ENCODE measurements at places on chromosomes 11 and 22. TPM values are rescaled to one million over a fixed set of nuclear protein-coding genes. Genes with fewer than 3 reads are reported as not detected.

FGF4 gene
- not detected for total RNA-seq

- ATAC-seq, result peak; percentile 74
Observed at GRCh38 chr22:42270510-42271190, at the start of gene TCF20. TCF20 (minus strand) TSS chr22:42270653; CDS start chr22:42215305, 55,348 bp downstream.

DNA sequence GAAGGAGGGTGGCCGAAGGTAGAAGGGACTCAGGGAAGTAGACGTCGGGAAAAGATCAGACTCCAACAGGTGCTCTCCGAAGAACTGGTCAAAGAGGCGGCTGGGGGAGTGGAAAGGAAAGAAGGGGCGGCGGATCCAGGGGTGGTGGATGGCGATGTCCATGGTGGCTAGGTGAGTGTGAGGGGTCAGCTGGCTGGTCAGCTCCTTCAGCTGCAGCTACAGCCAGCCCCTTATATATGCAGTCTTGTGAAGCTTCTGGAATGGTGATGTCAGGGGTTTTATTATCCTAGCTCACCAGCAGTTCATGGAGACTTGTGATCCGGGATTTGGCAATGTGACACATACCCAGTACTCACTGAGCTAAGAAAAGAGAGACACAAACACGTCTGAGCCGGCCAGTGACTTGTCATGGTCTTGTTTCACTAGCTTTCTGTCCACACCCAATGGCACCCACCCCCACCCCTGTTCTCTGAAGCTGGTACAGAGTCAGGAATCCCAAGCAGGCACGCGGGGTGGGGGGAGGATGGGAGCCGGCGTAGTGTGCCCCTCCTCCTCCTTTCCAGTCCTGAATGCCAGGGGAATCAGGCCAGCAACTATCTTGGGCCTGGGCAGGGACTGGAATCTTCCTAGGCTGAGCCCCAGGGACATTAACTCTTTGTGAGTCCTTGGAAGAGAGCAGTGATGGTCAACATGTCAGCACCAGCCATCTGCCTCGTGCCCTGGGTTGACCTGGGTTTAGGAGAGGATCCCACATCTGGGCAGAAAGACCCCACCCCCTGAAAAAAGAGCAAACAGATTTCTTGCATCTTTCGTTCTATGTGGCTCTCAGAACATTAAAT is at the start of gene CRYAB:
Gene CRYAB, minus strand, starts transcription at position 208 of the 839 bp plus-strand sequence. Its CDS starts 46 bp downstream, at position 162.
- peak; percentile 90 for ATAC-seq

- ATAC-seq, result peak; percentile 85
Observed at GRCh38 chr11:72308226-72309073, 64.5 kb upstream of the PHOX2A start.

- ATAC-seq, result peak; percentile 68
Observed at GRCh38 chr11:16403448-16403803, 47.1 kb upstream of the SOX6 start.

C11orf86 gene
- total RNA-seq, result not detected
